ENCODE measurements at places on chromosomes 16 and 17. TPM values are rescaled to one million over a fixed set of nuclear protein-coding genes. Genes with fewer than 3 reads are reported as not detected.

The NAGPA gene
- total RNA-seq, result 28.1 TPM

The PSKH1 gene
- total RNA-seq, result 30.3 TPM

The NGFR gene
- total RNA-seq, result 34.0 TPM

- no peak for DNase-seq
Observed at GRCh38 chr17:8133399-8133798, 9.5 kb upstream of the HES7 start.

Measured in thyroid gland (tissue), 4 donors.